ENCODE measurements at places on chromosomes 7 and 10.

- no peak for DNase-seq
Observed at GRCh38 chr10:113469796-113470195, 83.1 kb upstream of the HABP2 start.

DNA sequence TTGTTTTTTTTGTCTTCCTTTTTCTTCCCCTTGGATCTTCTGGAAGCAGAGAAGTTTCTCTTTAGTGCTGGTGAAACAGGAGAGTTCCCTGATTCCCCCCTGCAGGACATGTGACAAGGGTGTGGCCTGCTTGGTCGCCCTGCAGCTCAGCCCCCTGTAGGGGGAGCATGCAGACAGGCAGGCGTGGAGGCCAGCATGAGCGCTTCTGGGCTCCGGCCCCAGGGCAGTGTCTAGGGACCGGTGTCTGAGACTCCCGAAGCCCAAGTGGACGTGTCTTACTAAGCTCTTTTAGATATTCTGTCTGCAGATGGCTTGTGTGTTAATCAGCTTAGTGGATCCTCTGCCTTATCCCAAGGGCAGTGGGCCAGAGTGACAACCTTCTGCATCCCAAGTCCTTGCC is 26.1 kb downstream of the PRSS58 start:
- no peak for DNase-seq

DNA sequence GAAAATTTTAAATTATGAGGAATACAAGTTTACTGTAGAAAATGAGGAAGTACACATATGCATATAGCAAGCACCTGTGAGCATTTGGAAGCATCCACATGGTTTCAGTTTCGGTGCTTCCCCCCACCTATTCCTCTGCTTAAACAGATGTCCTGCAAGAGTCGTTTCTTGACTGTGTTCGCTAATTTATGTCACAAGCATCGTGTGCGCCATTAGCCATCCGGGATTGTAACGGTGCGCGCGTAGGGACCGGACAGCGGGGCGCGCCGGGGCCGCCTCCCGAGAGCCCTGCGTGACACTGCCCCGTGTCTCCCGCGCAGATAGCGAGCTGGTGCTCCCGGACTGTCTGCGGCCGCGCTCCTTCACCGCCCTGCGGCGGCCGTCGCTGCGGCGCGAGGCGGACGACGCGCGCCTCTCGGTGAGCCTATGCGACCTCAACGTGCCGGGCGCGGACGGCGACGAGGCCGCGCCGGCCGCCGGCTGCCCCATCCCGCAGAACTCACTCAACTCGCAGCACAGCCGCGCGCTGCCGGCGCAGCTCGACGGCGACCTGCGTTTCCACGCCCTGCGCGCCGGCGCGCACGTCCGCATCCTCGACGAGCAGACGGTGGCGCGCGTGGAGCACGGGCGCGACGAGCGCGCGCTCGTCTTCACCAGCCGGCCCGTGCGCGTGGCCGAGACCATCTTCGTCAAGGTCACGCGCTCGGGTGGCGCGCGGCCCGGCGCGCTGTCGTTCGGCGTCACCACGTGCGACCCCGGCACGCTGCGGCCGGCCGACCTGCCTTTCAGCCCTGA is 90.9 kb downstream of the NEURL1 start:
- no peak for DNase-seq

GRCh38 chr7:103134836-103135554 is 13.9 kb downstream of the NAPEPLD start:
- no peak for DNase-seq
